ENCODE measurements at places on chromosomes 3 and 15.

GRCh38 chr3:4939276-4939675 lies 40.0 kb upstream of the BHLHE40 start:
- no peak for DNase-seq

DNA sequence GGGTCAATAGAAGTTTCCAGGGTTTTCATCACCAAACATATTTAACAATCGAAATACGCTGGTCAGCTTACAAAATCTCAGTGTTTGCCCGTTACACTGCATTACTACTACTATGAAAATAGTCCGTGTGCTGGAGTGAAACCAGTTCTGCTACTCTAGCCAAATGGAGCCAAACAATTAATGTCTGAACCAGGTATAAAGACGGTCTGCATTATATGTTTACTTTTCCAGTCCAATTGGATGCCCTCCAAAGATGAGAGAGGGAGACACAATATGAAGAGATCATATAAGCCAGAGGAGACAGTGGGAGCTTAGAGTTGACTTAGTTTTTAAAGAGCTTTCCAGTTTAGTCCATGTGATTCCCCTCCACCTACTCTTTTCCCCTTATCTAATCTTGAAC lies 6.3 kb upstream of the DUT start:
- no peak for DNase-seq

- DNase-seq, result no peak
These were observed 10.9 kb downstream of the MESP1 start for GRCh38 chr15:89740137-89740536.

DNA sequence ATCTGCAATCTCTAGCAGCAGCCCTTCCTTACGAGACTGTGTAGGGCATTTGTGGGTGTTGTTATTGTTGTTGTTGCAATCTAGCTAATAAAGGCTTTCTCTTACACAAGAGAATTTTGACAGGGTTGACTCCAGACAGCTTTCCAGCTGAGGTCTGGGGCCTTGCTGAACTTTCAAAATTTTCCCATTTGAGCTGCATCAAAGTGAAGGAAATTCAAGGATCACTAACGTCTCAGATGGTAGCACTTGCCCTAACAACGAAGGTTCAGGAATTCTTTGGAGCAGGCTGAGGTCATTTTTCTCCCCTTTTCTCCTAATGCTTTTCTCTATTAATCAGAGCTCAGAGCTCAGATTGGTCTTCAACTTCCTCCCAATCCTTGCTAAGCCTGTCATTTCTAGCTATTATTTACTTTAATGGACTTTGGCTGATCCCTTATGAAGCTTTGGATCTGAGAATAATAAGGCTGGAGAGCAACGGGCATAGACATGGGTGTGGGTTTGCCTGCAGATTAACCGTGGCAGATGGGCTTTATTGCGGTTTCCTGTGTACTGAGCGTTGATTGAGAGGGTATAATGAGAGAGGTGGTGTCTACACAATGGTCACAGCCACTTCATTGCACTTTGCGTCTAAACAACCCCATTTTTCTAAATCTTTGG lies 614.0 kb upstream of the AGTR1 start:
- no peak for DNase-seq

- DNase-seq, result no peak
These were observed 16.0 kb upstream of the PSMD6 start for GRCh38 chr3:64039332-64039731.

GRCh38 chr3:34783876-34784275 lies 855.4 kb upstream of the ARPP21 start:
- DNase-seq, result no peak

- DNase-seq, result peak; percentile 88
These were observed 4.4 kb upstream of the CXCR6 start for GRCh38 chr3:45938864-45939263.

DNA sequence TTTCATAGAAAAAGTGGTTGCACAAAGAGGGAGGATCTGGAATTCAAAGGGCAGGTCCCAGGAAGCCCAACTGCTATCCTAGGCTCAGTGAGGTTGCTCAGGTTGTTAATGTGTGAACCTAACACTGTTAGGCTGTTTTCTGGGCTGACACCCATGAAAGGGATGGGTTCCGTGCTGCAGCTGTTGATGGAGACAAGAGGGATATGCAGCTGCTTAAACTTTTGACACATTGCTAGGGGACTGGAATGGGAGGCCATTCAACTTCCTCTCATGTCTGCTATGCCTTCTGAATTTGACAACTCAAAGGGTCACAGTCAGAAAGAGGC lies 198.0 kb upstream of the NR2E3 start:
- DNase-seq, result no peak

DNA sequence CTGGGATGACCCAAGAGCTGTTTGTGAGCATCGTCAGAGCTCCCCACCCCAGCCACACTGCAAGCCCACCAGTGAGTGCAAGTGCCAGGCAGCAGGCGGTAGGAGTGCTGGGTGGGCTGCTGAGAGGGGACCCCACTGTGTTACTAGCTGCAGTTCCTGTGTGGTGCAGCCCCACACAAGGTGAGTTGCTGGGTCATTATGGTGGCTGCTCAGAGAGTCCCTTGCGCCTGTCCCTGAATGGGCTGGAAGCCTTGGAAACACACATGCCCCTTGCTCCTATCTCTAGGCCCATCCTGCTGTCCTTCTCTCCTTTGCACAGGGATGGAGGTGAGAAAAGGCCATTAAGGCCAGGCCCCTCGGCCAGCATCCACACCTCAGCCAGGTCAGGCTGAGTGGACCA lies 83.7 kb downstream of the SEC22A start:
- DNase-seq, result no peak

- DNase-seq, result no peak
These were observed 69.4 kb downstream of the SRGAP3 start for GRCh38 chr3:9179826-9180763.

GRCh38 chr3:151319628-151320027 lies 3.0 kb upstream of the GPR87 start:
- no peak for DNase-seq

GRCh38 chr3:53232641-53233377 lies 23.0 kb downstream of the TKT start:
- no peak for DNase-seq

- DNase-seq, result no peak
These were observed 84.7 kb upstream of the LMCD1 start for GRCh38 chr3:8416965-8417364.

DNA sequence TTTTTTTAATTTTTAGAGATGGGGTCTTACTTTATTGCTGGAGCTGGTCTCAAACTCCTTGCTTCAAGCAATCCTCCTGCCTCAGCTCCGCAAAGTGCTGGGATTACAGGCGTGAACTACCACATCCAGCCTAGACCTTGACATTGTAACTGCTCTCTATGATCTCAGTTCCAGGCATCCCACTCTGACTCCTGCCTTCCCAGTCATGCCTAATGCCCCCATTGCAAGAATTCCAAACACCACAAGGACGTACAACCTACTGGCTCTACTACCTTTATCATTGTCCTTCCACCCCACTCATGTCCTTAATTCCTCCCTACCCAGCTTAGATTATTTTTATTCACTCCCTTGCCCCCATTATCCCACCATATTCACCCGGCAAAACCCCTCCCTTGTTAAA lies 21.6 kb downstream of the NKIRAS1 start:
- DNase-seq, result no peak

GRCh38 chr15:28165791-28166190 lies 66.7 kb upstream of the OCA2 start:
- DNase-seq, result no peak

GRCh38 chr3:139117136-139117675 lies 72.5 kb upstream of the PRR23C start:
- DNase-seq, result no peak

- no peak for DNase-seq
These were observed 13.5 kb downstream of the CCDC14 start for GRCh38 chr3:123947482-123947881.

DNA sequence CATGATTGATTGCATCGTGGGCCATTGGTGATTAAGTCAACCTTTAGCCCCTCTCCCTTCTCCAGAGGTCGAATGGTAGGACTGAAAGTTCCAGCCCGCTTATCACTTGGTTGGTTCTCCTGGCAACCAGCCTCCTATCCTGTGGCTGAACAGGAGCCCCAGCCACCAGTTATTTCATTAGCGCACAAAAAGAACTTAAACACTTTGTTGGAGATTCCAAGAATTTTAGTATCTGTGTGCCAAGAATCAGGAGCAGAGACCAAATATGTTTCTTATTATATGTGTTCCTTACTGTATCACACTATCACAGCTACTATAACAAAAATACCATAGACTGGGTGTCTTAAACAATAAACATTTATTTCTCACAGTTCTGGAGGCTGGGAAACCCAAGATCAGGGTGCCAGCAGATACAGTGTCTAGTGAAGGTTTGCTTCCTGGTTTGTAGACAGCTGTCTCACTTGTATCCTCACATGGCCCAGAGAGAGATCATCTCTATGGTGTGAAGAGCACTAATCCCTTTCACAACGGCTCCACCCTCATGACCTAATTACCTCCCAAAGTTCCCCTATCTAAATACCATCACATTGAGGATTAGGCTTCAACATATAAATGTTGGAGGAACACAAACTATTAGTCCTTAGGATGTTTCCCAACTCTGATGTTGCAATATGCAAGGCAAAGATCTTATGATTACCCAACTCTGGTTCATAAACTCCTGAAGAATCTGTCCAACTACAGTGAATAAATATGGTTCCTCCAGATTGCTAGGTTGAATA lies 30.5 kb upstream of the APH1B start:
- no peak for DNase-seq

GRCh38 chr3:151075869-151076562 lies 9.4 kb upstream of the MED12L start:
- no peak for DNase-seq

GRCh38 chr3:171186383-171186782 lies 159.9 kb upstream of the SLC2A2 start:
- DNase-seq, result no peak

DNA sequence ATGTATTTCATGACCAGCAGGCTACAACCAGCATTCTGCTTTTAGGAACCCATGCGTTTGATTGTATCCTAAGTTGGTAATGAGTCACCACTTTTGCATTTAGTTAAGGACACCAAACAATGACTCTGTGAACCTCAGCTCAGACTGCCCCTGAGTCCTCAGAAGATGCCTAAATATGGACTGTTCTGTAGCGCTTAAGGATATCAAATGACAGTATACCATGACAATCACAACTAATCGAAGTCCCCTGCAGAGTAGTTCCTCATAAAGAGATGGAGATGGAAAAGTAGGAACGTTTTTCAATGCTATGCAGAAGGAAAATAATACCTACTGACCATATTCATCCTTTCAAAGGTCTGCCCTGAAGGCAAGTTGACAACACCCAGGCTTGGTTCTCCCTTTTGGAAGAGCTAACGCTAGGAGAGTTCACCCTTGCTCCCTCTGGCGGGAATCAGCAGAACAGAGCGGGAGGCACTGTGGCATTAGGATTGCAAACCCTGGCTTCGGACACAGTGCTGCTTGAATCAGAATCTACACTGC lies 508.6 kb downstream of the FHIT start:
- DNase-seq, result no peak

DNA sequence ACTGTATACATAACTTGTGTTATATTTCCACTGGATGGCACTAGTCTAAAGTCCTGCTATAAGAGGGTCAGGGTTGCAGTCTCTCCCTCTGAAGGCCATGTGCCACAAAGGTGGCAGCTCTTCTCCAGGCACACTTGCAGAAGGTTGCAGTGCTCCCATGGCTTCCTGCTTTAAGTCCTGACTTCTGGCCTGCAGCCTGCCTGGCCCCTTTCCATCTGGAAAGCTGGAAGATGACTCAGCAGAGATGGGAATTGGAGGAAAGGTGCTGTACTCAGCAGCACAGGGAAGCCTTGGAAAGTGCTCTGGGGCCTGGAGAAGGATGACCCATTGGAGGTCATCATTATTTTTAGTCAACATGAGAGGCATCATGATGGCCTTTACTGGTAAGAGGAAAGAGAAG lies 40.9 kb upstream of the MRPL3 start:
- no peak for DNase-seq

DNA sequence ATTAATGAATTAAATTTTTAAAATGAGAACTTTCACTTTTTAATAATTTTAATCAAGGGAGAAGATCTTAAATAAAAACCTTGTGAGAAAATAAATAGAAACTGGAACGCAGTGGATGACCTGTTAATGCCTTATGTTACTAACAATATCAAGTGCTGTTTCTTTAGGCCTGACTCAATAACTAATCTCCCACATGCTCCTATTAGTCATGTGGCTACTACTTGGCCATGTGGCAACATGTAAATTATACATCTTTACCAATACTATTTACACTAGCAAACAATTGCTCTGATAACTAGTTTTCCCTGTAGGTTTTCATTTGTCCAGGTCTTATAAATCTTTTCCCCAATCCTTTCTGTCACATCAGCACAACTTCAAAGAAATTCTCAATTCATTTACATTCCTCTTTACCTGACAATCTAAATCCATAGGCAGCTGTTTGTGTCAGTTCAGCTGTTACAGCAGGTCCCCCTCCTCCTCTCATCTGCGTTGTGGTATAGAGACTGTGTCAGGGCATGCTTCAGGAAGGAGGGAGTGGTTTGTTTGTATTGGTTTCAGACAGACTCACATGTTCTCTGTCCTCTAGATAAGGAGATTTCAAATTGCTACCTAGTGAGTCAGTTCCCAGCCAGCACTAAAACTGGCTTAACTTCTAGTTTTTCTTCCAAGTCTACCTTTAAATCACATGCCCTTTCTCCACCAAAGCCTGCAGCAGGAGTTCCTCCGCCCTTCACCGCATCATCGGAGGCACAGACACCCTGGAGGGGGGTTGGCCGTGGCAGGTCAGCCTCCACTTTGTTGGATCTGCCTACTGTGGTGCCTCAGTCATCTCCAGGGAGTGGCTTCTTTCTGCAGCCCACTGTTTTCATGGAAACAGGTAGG lies 11.3 kb upstream of the C3orf52 start:
- DNase-seq, result no peak

- DNase-seq, result no peak
These were observed 2.2 kb upstream of the GLB1 start for GRCh38 chr3:33099109-33099645.

DNA sequence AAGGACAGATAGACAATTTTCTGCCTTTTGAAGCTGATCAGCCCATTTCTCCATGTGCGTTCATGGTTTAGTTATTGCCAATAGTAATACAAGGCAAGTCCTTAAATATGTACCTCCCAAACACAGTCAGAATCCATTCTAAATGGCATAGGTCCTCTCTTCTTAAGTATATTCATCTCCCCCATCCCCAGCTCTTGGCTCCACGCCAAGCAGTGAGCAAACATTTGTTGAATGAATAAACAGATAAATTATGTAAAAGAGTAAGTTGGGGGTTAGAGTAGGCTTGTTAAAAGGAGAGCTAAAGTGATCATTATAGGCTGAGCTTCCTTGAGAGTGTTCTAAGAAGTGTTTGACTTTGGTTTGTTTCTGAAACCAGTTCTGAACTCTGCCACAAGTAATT lies 241.3 kb downstream of the ITPR1 start:
- no peak for DNase-seq

GRCh38 chr3:155958676-155959075 lies 88.2 kb downstream of the GMPS start:
- DNase-seq, result no peak

GRCh38 chr3:9749296-9749644 lies 482 bp upstream of the OGG1 start:
- no peak for DNase-seq

GRCh38 chr15:41259546-41260189 lies 28.6 kb downstream of the CHP1 start:
- no peak for DNase-seq

Measured in natural killer cell treated with Interleukin-12 subunit alpha and Interleukin-12 subunit beta and Interleukin-15 and Interleukin-18, amount 100 ng/mL, for 72 hours (primary cell).